A549 treated with ZK216348 at 1 μM for 4 hours (cell line): ENCODE measurements at places on chromosomes 7 and 10. TPM values are rescaled to one million over a fixed set of nuclear protein-coding genes. Genes with fewer than 3 reads are reported as not detected.

Gene PKD1L1
- 0.02 to 1.0 TPM (median 0.28 TPM) in 4 of 5 replicates, not detected in the other for total RNA-seq

Gene RELN
- 0.01 TPM in 1 of 5 replicates, not detected in the others for total RNA-seq

Gene NRG3
- total RNA-seq: not detected in 5 replicates

Gene LIPM
- not detected in 5 replicates for total RNA-seq

Gene SEMA3E
- total RNA-seq: 1.8 to 3.0 TPM (median 2.2 TPM) in 5 replicates

Gene RBP3
- not detected in 5 replicates for total RNA-seq

Gene SLC16A9
- total RNA-seq: 0.08 to 0.26 TPM (median 0.13 TPM) in 5 replicates
